ENCODE measurements at places on chromosomes 6 and 20.
A peak's percentile ranks its signal among the peaks of the same experiment; 100 is the strongest.

GRCh38 chr6:121247386-121247785, 86.9 kb downstream of the TBC1D32 start:
- no peak for DNase-seq

- no peak for DNase-seq
Observed at GRCh38 chr6:43810965-43811732, 41.1 kb downstream of the VEGFA start.

- peak; percentile 15 for DNase-seq
Observed at GRCh38 chr6:4316867-4317400, 181.6 kb upstream of the ECI2 start.

GRCh38 chr6:166315436-166315835, 7.2 kb upstream of the PRR18 start:
- DNase-seq = no peak

- DNase-seq = no peak
Observed at GRCh38 chr6:123829302-123829953, 25.8 kb downstream of the NKAIN2 start.

DNA sequence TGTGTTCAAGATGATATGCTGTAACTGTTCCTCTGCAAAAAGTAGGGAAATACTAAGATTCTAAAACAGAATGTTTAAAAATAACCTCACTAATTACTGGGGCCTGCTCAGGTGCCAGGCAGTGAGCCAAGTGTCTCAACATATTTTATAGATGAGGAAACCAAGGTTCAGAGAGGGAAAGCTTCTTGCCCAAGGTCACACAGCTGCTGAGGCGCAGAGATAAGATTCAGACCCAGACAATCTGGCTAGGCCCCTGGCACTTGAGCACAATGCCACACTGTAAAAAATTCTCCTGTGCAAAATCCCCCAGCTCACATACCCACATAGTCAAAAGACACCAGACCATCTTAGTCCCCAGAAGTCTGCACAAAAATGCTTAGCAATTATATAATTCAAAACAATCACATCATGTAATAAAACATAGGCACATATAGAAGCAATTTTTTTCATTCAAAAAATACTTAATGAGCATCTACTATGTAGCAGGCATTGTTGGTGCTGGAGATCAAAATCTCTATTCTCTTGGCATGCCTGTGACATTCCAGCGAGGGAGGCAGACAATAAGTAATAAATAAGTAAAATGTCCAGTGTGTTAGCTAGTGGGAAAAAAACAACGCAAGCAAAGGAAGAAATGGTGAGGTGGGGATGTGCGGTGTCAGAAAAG, 10.3 kb downstream of the PREX1 start:
- DNase-seq = no peak

GRCh38 chr6:26199773-26200764, 112.8 kb downstream of the HFE start:
- no peak for DNase-seq

GRCh38 chr6:128492386-128492785, 28.0 kb downstream of the PTPRK start:
- no peak for DNase-seq

DNA sequence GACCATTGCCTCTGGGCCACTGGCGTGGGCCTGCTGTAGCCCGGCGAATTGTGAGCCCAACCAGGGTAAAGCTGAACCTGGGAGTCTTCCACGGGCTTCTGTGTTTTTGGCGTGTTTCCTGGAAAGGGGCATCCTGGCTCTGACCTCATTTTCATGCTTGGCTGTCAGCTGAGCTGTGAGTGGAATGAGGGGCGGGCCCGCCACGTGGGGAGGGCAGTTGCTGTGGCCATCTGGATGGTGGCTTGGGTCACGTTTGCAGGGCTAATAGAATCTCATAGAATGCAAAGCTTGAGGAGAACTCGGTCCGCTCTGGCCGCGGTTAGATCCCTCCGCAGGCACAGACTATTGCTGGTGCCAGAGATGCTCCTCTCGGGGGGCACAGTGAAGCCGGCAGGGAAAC, 263.0 kb downstream of the SMOC2 start:
- no peak for DNase-seq

GRCh38 chr20:34708621-34709043, 4.5 kb downstream of the TP53INP2 start:
- DNase-seq = peak; percentile 50

Measured in CD4-positive, alpha-beta T cell treated with Interferon gamma for 1 hour (primary cell).